Stimulated activated CD4-positive, alpha-beta T cell treated with anti-CD3 and anti-CD28 coated beads, Interleukin-12 subunit alpha, Interleukin-12 subunit beta, amount 100 ng/mL, for 24 hours (primary cell): ENCODE measurements at places on chromosomes 4 and X.

GRCh38 chr4:144985531-144985930, 112.5 kb downstream of the ANAPC10 start:
- no peak for DNase-seq

GRCh38 chr4:77398256-77398655, 207.4 kb upstream of the CXCL13 start:
- no peak for DNase-seq

- no peak for DNase-seq
These were observed 224.7 kb downstream of the MID1 start for GRCh38 chrX:10395643-10396042.

DNA sequence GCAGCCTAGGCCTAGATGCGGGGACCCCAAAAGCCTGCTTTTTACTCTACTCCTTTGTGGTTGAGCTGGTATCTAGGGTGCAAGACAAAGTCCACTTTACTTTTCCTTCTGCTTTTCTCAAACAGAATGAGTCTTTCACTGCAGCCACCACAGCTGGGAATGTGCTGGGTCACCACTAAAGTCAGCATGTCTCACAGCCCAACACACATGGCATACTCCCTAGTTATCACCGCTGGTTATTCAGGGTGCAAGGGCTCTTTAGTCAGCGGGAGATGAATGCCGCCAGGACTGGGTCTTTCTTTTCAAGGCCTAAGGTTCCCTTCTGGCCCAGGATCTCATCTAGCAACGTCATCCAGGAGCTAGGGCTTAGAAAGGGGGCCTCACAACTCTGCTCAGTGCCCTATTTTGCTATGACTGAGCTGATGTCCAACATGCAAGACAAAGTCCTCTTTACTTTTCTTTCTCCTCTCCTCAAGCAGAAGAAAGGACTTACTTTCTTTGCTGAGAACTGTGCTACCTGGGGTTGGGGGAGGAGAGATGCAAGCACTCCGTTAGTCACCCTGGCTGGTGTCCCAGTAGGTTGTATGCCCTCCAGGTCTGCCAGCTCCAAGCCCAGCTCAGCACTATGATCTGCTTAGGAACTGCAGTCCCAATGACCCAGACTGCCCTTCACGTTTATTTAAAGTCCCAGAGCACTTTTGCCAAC, 22.9 kb upstream of the STPG2 start:
- no peak for DNase-seq
